Activated CD8-positive, alpha-beta memory T cell treated with anti-CD3 and anti-CD28 coated beads, Interleukin-2, amount 50 U/mL, for 48 hours (primary cell): ENCODE measurements at places on chromosomes 5 and 9.

DNA sequence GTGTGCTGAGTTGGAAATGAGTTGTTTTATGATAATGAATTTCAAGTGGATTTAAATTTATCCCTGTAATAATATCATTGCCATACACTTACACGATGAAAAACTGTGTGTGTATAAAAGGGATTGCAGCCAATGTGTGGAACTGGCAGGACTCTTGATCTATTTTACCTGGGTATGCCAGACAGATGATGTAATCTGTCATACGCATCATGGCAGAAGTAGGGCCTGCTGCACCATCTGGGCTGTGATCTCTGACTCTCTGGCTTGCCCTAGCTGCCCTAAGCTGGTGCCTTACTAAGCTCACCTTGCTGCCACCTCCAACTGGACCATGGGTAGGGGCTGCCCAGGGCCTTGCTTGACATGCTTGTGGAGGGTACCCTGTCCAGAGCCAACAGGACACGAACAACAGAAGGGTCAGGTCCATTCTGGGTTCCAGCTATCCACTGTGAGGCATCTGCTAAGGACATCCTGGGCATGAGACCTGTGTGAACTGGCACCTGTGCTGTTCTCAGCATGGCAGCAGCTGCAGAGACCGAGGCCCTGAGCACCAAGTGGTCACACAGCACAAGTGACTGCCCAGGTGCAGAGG is 184.2 kb downstream of the FSTL4 start:
- no peak for DNase-seq

DNA sequence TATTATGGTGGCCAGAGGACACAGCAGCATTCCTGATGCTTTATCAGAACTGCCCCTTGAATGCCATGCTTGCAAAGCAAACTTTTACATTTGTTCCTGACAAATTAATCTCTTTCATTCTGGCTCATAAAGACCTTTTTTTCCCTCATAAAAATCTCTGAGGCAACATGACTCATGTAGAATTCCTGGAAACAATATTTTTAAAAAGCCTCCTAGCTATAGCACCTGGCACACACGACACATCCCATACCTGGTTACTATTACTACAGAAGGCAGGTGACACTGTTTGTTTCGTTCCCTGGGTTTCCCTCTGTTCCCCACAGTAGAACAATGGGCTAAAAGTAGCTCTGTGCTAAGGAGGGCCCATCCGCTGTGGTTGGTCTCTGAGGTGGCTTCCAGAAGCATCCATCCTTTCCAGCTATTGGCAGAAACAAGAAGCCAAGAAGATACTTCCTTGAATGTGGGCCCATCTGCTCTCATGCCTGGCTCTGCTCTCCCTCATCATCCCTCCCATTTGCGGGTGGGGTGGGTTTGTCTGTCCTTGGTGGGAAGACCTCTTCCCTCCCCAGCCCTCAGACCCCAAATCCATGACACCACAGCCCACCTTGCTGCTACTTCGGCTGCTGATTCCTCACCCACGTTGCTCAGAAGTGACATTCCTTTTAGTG is 59.1 kb downstream of the GALNT12 start:
- DNase-seq: no peak

GRCh38 chr5:124521461-124522230 is 224.8 kb downstream of the ZNF608 start:
- no peak for DNase-seq

DNA sequence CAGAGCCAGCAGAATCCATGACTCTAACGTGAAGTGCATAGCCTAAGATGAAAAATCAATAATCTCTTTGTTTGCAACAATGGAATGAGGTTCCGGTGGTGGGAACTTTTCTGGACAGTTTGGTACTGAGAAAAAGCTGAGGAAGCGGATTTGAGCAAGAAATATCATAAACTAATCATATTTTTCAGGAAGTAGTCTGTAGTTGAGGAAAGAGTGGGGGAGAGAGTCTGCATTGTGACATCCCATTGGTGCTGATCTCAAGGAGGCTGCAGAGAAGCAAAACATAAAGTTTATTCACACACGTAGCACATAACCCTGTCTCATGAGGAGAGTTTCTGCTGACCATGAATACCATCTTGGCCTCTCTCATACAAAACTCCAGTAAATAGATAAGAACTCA is 15.8 kb upstream of the FCHO2 start:
- no peak for DNase-seq

GRCh38 chr5:172002310-172002709 is 4.1 kb downstream of the FBXW11 start:
- no peak for DNase-seq

DNA sequence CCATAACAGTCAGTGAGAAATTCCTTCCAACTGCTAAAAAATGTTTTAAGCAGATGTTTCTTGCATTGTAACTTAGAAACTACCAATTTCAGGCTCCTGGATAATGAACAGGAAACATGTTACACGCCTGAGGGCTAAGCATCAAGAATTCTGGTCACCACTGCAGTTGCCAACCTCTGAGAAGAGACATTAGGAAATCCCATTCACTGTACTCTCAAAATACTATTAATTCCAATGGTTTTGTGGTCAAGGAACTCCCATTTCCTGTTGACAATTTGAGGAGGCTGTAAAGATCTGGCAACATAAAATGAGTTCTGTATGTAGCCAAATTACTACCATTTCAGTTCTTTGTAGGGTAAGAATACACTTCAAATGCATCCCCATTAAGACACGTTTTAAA is 456.0 kb upstream of the MEF2C start:
- DNase-seq: no peak

DNA sequence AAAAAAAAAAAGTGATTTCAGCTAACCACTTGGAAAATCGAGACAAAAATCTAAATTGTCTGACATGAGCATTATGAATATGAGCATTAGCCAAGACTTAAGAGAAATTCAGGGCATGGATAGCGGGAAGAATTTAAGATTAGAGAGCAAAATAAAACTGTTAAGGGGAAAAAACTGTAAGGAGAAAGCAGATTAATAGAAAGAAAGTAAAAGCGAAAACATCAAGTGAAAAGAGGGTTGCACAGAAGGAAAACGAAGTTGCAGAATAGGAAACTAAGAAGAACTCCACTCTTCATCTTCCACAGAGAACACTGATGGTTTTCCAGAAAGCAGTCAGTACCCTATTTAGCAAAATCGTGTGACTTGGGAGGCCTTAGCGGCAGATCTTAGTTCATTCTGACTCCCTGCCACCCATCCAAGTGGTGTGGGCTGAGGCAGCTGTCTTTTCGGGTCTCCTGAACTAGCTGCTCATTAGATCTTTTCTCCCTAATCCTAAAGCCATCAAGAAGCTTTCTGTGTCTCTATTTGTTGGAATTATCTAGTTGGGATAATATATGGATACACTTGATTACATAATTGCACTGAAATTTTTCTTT is 3.7 kb downstream of the NIM1K start:
- no peak for DNase-seq

GRCh38 chr5:71587766-71588532 is 809 bp downstream of the MCCC2 start:
- peak; percentile 54 for DNase-seq

- peak; percentile 55 for DNase-seq
These were observed 26.2 kb upstream of the SPTLC1 start for GRCh38 chr9:92141144-92142129.

DNA sequence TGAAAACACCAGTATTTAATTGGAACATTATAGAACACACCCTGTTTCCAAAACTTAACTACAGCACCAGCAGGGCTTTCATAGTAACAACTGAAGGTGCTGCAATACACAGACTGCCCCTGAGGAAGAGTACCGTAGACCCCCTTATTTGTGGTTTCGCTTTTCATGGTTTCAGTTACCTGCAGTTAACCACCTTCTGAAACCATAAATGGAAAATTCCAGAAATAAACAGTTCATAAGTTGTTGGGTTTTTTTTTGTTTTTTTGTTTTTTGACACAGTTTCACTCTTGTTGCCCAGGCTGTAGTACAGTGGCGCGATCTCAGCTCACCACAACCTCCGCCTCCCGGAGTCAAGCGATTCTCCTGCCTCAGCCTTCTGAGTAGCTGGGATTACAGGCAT is 9.5 kb upstream of the GLDC start:
- DNase-seq: no peak

- no peak for DNase-seq
These were observed 20.0 kb upstream of the FAM120AOS start for GRCh38 chr9:93473411-93473810.

- DNase-seq: no peak
These were observed 305.7 kb upstream of the TNC start for GRCh38 chr9:115423646-115424045.

DNA sequence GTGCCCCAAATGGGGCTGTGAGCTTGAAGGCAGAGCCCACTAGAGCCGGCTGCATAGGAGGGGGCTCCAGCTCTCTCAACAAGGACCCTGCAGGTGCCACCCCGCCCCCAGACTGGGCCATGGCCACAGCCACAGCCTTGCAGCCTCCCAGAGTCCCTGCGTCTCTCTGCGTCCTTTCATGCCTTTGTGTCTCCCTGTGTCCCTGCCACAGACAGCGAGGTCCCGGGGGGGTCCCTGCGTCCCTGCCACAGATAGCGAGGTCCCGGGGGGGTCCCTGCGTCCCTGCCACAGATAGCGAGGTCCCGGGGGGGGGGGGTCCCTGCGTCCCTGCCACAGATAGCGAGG is 6.3 kb downstream of the NOXA1 start:
- DNase-seq: no peak

- DNase-seq: no peak
These were observed 107.8 kb downstream of the SMIM23 start for GRCh38 chr5:171893290-171893886.

DNA sequence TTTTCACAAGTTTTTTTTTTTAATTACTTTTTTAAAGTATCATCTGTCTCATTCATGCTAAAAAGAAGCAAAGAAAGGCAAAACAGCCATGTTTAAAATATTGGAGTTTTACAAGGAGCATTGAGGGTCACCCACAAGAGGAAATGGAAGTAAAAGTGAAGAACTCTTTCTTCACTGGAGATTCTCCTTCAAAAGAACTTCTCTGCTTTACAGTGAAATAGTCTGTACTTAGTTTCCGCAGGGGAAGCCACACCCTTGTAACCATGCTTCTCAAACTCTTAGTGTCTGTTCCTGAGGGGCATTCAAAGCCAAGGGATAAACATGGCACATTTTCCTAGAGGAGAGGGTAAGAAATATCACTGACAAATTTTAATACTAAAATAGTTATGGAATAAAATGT is 8.6 kb downstream of the C9orf72 start:
- DNase-seq: no peak

GRCh38 chr5:34652914-34653313 is 3.2 kb upstream of the RAI14 start:
- DNase-seq: no peak

GRCh38 chr5:85545129-85545528 is 1072.6 kb upstream of the COX7C start:
- no peak for DNase-seq

DNA sequence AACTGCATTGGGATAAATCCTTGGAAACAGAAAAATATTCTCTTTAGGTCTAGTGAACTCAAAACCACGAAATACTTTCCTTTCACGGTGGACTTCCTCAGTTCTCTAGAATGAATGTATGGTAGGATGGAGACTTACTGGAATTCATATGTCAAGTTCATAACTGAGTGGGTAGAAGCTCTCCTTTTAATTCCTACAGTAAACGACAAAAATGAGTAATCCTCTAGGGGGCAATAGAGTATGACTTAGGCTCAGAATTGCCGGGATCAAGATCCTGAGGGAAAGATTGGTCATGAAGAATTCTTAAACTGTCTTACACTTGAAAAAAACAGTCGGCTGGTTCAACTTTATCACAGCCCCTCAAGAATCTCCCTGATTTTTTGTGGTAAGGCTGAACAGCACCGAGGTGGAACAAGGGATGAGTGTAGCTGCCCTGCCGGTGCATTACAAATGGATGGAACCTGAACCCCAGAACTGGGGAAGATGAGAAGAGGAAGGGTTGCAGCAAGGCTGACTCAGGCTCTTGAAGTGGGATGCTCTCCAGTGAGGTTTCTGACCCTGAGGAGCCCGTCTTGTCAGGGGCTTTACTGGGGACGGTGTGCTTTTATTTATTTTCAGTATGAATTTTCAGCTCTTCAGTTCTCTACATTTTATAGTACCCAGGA is 14.0 kb upstream of the LOX start:
- DNase-seq: no peak

- DNase-seq: no peak
These were observed 20.0 kb downstream of the ACTL7B start for GRCh38 chr9:108835831-108836230.

DNA sequence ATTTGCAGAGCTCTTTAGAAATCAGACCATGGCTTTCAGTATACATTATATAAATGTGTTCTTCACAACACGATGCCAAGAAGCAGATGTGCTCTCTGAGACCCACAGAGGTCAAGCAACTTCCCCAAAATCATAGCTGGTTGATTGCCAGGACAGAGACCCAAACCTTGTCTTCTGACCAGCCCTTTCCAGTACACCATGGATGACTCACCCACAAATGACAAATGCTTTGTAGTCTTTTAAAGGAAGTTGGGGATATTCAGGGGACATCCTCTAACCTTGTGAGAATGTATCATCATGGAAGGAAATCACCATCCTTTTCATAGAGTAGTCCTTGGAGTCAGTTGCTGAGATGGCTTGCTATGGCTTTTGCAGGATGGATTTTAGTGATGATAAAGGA is 30.1 kb downstream of the ZNF462 start:
- DNase-seq: no peak

GRCh38 chr5:138463419-138464007 is 1.8 kb upstream of the EGR1 start:
- DNase-seq: no peak

- DNase-seq: no peak
These were observed 869.0 kb downstream of the TLE4 start for GRCh38 chr9:80440724-80441123.

DNA sequence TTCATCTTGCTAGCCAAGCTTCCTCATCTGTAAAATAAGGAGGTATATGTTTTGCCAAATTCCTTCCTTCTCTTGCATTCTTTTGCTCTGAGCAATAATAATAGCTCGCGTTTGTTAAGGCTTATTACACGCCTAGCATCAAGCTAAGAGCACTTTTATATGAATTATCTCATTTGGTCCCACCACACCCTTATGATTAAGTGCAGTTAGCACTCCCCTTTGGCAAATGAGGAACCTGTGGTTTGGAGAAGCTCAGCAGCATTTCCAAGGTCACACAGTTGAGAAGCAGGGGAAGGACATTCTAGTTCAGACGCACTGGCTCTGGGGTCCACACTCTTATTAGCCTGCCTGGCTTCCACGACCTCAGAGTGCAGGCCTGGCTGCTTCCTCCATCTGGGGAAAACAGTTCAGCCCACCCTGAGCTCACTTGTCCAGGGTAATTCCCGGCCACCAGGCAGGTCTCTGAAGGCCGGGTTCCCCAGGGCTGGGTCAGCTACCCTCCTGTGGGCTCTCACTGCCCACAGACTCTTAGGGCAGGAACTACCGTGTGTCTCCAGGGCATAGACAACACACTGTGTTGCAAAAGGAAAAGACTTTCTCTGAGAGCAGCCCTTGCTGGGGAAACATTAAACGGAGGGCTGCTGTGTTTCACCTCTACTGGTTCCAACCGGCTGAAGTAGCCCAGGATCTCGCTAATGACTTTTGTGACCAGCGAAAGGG is 9.9 kb upstream of the FBP1 start:
- DNase-seq: no peak

- DNase-seq: no peak
These were observed 655.7 kb upstream of the ITGA1 start for GRCh38 chr5:52132053-52132452.
